ENCODE measurements at places on chromosomes 11 and 22.

GRCh38 chr11:78336877-78337553 is 80.6 kb downstream of the GAB2 start:
- no peak for DNase-seq

DNA sequence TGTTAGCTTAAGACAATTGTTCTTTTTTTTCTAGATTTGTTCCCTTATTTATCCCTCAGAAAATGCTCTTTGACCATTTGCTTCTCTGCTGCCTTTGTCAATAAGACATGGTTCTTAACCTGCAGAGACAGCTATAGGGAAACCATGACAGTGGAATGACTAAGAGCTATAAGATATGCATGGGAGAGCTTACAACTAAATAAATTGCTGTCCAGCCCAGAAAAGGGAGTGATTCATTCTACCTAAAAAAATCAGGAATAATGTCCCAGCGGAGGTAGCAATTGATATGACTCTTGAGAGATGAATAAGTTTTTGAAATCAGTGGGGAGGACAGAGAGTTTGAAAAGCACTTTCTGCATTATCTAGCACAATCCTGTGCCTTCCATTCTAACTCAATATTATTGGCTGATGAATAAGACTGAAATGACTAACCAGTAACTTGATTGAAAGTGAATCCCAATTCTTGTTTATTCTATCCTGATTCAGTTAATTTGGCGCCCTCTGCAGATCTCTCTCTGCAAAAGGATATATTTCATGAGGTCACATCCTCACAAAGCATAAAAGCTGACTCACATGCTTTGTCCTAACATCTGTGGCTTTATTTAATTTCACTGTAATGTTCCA is 680.5 kb upstream of the API5 start:
- peak; percentile 1 for DNase-seq

DNA sequence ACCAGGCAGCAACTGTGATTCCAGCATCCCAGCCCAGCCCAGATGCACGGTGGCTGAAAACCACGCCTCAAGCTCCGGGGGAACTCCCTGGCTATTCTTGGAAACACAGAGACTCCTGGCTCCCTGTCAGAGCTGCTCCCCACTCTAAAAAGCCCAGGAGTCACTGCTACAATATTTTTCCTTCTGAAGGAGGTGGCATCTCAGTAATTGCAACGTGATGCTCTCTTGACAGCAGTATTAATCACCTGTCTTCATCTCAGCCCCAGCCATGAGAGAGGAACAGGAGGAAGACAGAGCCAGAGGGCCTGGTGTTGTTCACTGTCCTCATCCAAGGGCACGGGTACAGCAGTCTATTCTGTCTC is 26.9 kb downstream of the DRD2 start:
- DNase-seq: no peak

DNA sequence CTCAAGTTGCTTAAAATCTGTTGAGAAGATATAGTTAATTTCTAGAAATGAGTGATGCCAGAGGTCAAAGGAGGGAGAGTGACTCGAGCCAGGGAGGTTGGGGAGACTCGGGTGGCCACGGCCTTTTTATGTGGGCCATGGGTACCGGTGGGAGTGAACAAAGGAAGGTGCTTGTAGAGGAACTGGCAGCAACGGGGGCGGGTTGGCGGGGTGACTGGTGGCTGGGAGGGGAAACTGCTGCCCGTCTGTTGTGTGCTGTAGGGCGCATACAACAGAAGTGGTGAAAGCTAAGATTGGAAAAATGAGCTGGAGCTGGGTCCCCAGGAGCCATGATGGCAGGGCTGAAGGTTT is 5.4 kb downstream of the DAGLA start:
- no peak for DNase-seq

- peak; percentile 6 for DNase-seq
These were observed 15.5 kb upstream of the NNMT start for GRCh38 chr11:114280696-114281095.

GRCh38 chr22:40512426-40513136 is 123.9 kb downstream of the MRTFA start:
- no peak for DNase-seq

DNA sequence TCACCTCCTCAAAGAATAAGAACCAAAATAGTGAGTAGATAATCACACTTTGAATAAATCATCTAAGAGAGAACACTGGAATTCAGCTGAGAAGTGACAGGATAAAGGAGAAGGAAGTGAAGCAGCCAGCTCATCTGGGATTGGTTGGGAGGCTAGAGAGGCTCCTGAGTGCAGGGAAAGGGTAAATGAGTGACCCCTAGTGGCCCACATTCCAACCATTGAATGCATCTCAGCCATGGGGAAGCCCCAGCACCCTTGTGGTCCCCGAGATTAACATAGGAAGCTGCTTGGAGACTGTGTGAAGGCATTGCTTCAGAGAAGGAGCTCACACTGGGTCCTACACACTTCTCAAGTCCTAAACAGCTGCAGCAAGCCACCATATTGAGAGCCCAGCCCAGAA is 82.3 kb downstream of the JRKL start:
- no peak for DNase-seq

GRCh38 chr11:57597461-57597915 is at the start of gene SERPING1:
SERPING1 (plus strand) TSS chr11:57597685; CDS start chr11:57598271, 586 bp downstream.
- no peak for DNase-seq

- no peak for DNase-seq
These were observed 6.0 kb downstream of the ESS2 start for GRCh38 chr22:19138217-19139000.

GRCh38 chr22:29121124-29121523 is 48.3 kb downstream of the KREMEN1 start:
- no peak for DNase-seq

DNA sequence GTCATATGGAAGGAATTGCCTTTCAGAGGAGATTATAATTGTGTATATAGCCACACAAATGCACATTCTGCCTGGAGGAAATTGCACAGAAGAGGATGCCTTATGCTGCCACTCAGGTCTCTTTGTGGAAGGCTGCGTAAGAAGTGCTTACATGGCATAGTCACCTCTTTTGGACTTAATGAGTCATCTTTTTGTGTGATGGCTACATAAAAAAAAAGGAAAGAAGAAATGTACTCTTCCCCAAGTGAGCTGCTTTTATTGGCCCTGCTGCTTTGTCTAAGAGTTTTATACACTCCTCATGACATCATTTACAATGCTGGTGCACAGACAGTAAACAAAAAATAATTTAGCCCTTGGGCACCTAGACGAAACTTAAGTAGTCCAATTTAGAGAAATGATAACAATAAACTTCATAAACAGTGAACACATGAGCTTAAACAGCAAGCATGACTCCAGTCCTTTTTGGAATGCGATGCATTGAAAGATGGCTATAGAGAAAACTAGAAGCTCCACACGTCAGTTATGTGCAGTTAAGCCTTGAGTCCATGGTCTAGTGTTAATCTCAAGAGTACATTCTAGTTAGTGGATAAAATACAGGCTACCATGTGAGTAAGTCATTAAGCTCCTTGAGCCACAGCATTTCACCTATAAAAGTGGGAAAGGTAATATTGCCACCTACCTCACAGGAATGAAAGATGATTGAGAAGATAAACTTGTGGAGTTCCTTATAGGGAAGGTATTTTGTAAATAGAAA is 12.0 kb downstream of the CSTPP1 start:
- DNase-seq: peak; percentile 10

GRCh38 chr11:117335399-117335798 is 7.7 kb downstream of the CEP164 start:
- no peak for DNase-seq

GRCh38 chr22:39117585-39118191 is 20.6 kb downstream of the APOBEC3H start:
- DNase-seq: peak; percentile 92

GRCh38 chr11:72174302-72175070 is 17.5 kb upstream of the FOLR1 start:
- no peak for DNase-seq

GRCh38 chr11:113234888-113235287 is 79.5 kb upstream of the TTC12 start:
- DNase-seq: no peak

DNA sequence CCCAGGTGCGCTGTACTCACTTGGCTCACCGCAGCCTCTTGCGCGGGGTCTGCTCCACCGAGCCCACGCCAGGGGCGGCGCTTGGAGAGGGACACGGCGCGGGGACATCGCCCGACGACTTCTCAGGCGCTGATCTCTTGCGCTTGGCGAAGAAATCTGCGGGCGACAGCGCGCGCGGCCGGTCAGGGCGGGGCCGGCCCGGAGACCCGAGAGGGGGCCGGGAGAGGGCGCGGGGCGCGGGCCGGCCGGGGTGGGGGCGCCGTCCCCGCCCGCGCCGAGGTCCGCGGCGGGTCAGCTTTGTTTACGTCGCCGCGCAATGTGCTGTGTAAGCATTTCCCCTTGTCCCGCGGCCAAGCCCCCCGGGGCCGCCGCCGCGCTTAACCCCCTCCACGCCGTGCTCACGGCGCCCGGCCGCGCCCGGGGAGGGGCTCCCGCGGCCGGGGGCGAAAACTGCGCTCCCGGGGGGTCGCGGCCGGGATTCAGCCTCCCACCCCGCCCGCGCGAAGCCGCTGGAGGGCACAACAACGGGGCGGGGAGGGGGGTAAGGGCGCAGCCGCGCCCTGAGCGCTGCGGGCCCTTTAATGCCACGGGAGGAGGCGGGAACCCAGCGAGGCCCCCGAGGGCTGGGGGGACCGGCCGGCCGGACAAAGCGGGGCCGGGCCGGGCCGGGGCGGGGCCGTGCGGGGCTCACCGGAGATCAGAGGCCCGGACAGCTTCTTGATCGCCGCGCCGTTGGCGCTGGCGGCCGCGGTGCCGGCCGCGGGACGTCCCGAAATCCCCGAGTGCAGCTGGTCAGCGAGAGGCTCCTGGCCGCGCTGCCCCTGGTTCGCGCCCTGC is 1.4 kb downstream of the CDKN1C start:
- no peak for DNase-seq

DNA sequence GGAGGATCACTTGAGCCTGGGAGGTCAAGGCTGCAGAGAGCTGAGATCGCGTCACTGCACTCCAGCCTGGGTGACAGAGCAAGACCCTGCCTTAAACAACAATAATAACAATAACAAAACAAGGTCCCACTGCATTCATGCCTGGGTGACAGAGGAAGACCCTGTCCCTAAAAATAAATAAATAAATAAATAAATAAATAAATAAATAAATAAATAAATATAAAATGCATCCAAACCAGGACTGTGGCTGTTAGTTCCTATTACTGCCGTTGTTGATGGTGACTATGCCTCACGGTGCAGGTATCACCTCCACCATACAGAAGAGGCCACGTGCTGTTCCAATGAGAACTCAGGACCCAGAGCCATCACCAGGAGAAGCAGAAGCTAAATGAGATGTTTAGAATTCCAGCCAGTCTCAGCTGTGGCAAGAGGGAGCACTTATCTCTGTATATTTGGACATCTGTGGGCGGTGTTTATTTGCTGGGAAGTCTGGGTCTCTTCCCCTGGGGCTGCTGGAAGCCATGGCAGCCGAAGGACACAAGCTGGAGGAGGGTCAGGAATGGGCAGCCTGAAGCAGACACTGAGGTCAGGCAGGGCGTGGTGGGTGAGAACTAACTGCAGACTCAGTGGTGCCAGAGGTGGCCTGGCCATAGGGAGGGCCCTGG is 21.6 kb downstream of the C11orf86 start:
- no peak for DNase-seq

DNA sequence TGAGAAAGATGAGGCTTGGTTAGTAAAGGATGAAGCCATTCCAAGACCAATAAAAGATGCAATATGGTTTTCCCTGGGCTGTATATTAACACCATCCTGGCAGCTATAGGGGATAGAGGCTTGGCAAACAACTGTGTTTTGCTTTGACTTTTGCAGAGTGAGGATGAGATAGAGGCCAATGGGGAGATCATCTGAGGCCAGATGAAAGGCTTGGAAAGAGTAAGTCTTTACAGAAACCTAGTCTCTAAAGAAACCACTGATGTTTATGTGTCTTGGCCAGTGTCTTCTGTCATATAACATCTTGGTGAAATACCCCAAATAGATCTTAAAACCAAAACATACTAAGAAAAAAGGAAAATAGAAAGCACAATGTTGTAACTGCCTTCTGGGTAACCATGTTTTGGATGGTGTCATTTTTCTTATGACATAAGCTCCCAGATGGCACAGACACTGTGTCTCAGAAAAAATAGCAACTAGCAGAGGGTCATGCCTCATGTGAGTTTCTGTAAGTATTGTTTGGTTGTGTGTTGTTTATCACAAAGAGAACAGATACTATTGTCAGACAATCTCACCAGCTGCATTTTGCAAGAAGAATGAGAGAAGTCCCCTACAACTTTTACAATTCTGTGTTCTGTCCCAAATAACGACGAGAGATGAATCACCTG is 305.4 kb downstream of the ST3GAL4 start:
- DNase-seq: no peak

DNA sequence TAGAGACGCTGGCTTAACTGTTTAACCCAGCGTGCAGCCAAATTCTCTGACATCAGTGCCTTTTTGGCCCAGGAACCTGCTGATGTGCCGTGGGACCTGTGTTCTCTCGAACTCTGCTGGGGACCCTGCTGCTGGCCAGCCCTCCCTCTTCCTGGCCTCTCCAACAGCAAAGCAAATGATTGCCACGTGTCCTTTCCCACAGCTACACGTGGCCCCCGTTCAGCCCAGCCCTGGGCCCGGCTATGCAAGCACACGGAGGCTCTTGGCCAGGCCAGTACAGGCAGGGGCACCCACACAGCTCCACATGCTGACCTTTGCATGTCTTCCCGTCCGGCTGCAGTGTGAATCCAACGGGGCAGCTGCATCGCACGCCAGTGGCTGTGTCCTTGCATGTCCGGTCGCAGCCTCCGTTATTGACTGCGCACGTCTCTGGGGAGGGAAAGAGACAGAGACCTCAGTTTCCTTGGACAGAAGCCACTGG is 51.6 kb upstream of the TTLL12 start:
- DNase-seq: no peak

- no peak for DNase-seq
These were observed 40.9 kb upstream of the ARFGAP3 start for GRCh38 chr22:42897960-42898359.

DNA sequence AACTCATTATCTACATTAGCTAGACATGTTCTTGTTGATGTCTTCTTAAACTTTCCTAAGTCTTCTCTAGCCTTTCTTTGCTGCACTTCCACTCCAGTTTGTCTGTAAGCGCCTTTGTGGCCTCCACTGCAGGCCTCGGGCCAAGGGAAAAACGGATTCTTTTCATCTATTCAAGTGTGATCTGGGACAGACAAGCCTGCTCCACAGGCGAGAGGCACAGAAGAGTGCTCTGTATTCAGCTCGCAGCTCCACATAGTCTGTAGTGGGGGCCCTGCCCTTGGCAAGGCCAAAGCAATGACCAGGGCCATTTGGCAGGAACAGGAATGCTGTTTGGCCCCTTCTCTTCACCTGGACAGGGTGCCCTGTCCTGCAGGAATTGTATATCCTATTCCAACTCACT is 84.1 kb upstream of the BARX2 start:
- DNase-seq: no peak

- DNase-seq: no peak
These were observed 109.7 kb downstream of the WNT7B start for GRCh38 chr22:45867118-45867905.

DNA sequence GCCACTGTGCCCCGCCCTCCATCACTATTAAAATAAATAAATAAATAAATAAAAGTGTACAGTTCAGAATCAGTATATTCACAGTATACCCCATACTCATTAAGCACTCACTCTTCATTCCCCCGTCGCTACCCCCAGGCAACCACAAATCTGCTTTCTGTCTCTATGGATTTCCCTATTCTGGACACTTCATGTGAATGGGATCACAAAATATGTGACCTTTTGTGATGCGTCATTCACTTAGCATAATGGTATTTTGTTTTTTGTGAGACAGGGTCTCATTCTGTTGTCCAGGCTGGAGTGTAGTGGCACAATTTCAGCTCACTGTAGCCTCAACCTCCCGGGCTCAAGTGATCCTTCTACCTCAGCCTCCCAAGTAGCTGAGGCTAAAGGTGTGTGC is 52.8 kb downstream of the RBX1 start:
- no peak for DNase-seq

Data from activated CD4-positive, alpha-beta T cell treated with anti-CD3 and anti-CD28 coated beads, Interleukin-2, Interleukin-4, amounts not matched to agents 100 ng/mL and 50 ng/mL, durations not matched to agents 16 hours and 8 hours (primary cell).